ENCODE measurements at places on chromosomes 4 and X.

DNA sequence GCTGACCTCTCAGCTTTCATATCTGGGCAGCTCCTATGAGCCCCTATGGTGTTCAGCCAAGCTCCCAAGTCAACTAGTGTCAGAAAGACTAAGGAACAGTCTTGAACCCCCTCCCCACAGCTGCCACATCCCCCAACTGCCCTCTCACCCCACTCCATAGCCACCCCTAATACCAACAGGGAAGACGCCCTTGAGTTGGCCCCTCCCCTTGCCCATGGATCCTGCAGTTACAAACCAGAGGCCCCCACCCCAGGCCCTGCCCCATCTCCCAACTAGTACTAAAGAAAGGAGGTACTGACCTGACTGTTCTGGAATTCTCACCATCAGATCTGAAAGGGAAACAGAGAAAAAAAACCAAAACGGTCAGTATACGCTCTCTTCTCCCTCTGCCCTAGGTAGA is 10.2 kb upstream of the IQSEC2 start:
- no peak for DNase-seq

DNA sequence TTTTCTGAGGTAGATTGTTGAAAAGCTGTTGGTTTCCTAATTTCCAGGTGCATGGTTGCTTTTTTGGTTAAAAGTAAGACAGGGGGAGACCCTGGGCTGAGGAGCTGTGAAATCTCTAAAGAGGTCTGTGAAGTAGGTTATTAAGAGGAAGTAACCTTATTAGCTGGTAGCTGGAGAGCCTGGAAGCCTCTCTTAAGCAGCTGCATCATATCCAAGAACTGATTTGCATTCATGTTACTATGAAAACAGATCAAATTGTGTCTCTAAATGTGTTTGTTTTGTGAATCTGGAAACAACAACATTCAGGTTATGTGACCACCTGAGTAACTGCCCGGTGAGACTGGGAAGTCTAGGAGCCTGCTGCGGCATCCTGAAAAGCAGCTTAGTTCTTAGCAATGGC is 54.1 kb downstream of the ARHGAP10 start:
- DNase-seq: no peak

DNA sequence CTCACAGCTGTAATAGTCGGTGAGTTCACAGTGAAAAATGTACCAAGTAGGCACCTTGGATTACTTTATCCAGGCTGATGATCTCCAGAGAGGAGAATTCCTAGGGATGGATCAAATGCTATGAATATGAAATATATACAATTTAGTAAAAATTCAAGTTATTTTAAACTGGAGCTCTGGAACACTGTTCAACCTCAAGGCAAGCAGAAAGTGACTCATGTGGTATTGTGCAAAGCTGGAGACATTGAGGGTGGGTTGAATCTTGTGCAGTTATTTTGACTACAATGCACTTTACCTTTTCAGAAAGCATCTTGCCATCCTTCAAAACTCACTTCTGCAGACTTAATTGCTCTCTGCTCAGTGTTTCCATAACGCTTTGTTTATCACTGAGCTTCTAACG is 43.4 kb downstream of the OSTC start:
- DNase-seq: no peak

DNA sequence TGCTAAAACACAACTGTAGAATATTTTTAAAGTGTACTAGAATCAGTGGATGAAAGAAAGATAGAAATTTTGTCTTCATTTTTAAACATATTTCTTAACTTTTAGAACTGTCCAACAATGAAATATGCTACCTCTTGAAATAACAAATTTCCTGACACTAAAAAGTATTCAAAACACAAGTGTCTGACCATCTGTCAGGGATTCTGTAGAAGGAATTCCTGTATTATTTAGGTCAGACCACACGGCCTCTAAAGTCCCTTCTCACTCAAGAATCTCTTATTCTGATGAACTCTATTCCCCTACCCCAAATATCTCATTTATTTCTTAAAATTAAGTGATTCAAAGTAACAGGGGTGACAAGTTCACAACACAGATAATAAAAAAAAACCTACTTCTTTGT is 99.1 kb downstream of the MAML3 start:
- no peak for DNase-seq

DNA sequence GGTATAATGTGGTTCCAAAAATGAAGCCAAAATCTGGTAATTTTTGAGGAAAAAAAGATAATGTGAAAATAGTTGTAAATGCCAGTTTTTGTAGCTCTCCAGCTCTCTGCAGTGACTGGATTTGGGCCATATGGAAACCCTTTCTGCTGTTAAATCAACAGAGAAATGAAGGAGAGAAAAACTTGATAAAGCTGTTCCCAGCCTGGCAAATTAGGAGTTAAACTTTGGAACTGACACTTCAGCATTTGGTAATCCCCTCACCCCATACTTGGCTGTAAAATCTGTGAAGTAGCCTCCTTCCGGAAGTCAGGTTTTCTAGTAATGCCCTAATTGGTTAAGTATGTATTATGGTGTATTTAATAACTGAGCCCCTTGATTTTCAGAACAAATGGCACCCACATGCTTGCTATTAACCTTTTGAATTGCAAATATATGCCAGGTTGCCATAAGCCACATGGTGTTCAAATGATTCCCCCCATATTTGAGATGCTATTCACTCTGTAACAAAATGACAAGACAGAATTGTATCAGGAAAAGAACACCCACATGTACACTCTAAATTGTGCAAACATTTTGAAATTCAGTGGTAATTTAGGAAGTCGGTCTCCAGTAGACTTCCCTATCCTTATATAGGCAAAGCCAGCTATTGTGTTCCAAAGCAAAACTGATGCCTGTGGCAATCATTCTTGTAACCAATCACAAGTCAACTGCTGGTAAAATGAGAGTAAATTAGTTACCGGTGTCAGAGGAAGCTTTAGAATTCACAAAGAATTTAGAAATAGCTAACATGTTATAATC is 96.3 kb upstream of the ADAMTS3 start:
- no peak for DNase-seq

GRCh38 chr4:7904952-7905915 is 34.4 kb downstream of the AFAP1 start:
- no peak for DNase-seq

DNA sequence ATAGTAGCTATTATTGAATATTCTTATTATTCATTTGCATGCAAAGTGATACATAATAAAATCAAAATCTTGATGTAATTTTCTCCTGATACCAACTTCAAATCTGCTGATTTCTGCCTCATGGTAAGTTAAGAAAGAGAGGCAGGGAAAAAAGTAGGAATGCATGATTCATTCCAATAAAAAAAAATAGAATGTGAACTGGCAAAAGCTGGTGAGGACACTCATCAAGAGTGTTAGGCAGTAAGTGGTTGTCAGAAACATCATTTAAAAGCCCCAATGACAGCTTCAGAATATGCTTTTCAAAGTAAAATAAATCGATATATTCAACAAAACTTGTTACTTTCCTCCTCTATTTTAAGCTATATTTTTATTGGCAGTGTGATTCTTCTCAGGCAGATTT is 979.1 kb downstream of the TECRL start:
- no peak for DNase-seq

DNA sequence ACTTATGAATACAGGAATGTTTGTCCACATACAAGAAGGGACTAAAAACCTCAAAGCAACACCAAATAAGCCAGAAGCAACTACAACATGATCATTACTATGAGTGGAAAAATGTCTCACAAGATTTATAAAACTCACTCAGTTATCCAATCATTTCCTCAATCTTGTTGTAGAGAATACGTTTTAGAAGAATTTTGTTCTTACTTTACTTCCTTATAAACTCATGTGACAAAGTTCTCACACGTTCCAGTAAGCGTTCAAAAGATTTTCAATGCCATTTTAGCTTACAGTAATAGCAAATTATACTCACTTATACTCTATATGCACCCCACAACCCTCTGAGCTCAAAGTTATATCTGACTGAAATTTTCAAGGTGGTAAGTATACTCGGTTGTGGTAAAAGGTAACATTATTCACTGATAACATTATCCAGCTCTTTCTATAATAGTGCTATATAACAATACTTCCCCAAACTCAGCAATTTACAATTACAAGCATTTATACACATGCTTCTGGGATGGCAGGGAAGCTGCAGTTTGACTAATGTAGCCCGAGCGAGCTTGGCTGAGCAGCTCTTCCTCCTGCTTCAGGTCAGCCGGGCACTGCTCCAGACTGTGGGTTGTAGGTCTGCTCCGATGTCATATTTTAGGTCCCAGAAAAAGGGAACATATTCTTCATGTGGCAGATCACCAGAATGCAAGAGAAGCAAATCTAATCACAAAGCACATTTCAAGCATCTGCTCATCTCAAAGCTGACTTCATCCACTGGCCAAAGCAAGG is 226.3 kb downstream of the RCHY1 start:
- no peak for DNase-seq

DNA sequence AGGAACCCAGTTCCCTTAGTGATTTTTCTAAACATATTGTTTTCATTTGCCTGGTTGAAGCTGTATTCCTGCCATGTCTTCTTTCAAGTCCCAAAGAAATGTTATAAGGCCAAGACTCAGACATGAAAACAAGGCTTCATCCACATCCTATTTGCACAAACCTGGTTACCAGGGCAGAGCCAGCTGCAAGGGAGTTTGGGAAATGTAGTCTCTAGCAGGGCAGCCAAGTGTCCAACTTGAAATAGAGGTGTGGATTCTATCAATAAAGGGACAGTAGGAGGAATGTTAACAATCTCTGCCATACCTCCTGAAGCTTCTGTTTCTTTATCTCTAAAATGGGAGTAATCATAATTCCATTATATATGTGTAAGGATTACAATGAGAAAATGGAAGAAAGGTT is 56.6 kb downstream of the INTS12 start:
- no peak for DNase-seq

DNA sequence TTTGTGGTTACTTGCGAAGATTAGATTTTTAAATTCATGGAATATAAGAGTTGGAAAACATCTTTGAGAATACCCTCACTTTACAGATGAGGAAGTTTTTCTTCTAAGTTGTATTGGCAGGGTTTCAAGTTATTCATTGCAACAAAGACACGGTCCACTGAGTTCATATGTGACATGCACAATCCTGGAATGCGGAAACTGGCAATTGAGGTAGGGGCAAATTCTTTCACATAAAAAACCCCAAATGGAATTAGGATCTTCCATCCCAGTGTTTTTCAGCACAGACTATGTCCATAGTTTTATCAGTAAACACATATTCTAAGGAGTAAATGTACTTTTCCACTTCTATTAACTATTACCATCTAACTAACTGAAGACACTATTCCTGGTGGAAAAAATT is 81.8 kb upstream of the NAP1L5 start:
- DNase-seq: no peak

GRCh38 chr4:24392613-24393012 is 191.7 kb downstream of the DHX15 start:
- no peak for DNase-seq

All from neural crest cell (in vitro differentiated cells).